Esophagus squamous epithelium (tissue), 5 donors: ENCODE measurements at places on chromosomes 1 and 21. TPM values are rescaled to one million over a fixed set of nuclear protein-coding genes. Genes with fewer than 3 reads are reported as not detected.

BCAR3 gene
- 9.4 TPM for total RNA-seq

RIMS3 gene
- 2.5 TPM for total RNA-seq

CYP4A11 gene
- 0.38 TPM for total RNA-seq

CSRP1 gene
- total RNA-seq, result 455 TPM

TM2D1 gene
- 44.0 TPM for total RNA-seq

PDPN gene
- total RNA-seq, result 18.3 TPM

PIGM gene
- 2.9 TPM for total RNA-seq

TRIM45 gene
- total RNA-seq, result 0.72 TPM

CASQ2 gene
- total RNA-seq, result 1.9 TPM

C4BPA gene
- total RNA-seq, result not detected

FCER1A gene
- 4.7 TPM for total RNA-seq

GJB5 gene
- total RNA-seq, result 98.8 TPM

DNA sequence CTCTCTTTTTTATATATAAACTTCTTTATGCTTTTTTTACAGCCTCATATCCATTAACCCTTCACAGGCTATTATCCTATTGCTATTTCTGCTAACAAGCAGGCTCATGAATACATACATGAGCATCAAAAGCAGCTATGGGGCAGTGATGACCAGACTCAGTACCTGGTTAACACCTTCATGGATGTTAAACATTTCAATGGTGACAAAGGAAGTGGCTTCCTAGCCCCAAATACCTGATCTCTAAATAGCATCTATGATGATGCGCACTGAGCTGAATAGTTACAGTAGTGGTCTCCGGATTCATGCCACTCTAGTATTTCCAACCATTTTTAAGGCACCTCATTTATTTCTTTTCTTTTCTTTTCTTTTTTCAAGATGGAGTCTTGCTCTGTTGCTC lies 101.1 kb downstream of the TM2D1 start:
- DNase-seq, result no peak

DNA sequence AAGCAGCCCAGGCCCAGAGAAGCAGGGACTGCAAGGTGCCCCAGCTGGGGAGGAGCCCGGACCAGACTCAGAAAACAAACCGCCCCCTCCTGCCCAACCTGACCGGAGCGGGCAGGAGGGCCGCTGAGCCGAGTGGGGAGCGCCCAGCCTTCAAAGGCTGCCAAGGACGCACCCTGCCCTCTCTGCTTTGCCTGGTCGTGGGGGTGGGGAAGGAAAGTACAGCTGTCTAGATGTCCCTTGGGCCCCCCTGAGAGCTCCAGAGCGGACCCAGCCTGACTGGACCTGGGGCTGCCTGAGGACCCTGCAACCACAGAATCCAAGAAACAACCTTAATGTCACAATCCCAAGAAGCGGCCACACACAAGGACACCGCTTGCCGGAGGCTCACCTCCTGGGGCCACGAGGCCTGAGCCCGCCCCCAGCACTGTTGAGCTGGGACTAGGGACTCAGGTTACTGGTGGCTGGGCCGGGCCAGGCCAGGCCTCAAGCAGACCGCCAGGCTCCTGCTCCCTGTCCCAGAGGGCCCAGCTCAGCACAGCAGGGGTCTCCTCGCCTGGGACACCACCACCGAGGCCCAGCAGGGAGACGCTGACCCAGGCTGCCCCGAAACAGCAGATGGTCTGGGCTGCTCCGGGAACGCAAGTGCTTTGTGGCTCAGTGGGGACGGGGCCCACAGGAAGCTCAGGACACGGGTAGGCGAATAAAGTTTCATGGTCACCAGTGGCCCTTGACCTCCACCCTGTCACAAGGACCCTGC lies 1.4 kb downstream of the DVL1 start:
- DNase-seq, result no peak

- no peak for DNase-seq
Observed at GRCh38 chr1:211918843-211919414, 88.4 kb upstream of the LPGAT1 start.

- DNase-seq, result no peak
Observed at GRCh38 chr1:118257946-118258345, 72.9 kb upstream of the SPAG17 start.

- DNase-seq, result no peak
Observed at GRCh38 chr1:203667616-203668015, 41.0 kb downstream of the ATP2B4 start.

DNA sequence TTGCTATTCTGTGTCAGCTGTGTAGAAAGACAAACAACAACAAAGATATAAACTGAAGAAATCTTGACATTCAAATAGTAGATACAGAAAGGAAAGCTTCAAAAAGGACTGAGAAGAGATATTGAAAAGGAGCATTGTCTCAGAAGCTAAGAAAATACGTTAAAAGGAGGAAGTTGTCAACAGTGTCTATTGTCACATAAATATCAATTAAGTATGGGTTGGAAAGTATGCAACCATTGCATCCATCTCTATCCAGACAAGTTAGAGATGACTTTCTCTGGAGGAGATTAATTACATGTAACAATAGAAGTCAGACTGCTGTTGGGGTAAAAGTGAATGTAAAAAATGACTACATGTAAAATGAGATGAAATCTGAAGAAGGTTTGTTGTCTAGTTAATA lies 29.7 kb upstream of the BRINP3 start:
- DNase-seq, result no peak

GRCh38 chr1:58824753-58825389 lies 41.0 kb upstream of the JUN start:
- DNase-seq, result no peak

GRCh38 chr1:41019353-41019745 lies 2.2 kb downstream of the SLFNL1 start:
- no peak for DNase-seq

- no peak for DNase-seq
Observed at GRCh38 chr1:48684381-48684780, 92.3 kb downstream of the BEND5 start.

DNA sequence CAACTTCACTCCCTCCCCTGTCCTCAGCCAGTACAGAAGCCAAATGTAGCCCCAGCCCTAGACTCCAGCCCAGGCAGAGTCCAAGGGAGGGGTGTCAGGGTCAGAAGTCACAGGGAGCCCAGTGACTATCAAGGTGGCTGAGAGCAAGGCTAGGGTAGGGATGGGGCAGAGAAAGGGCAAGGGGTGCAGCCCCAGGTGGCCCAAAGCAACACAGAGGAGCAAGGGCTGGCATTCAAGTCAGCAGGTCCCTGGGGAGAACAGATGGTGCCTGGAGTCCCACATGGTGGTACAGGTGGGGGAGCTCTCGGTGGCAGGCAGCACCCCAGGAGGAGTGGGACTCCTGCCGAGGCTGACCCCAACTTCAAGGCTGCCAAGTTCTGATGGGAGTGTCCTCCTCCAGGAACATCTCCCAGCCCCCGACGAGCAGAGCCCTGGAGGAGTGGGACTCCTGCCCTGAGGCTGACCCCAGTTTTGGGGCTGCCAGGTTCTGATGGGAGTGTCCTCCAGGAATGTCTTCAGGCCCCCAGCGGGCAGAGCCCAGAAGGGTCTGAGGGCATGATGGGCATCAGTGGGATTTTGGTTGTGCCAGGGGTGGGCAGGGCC lies 3.7 kb upstream of the DVL1 start:
- DNase-seq, result no peak

DNA sequence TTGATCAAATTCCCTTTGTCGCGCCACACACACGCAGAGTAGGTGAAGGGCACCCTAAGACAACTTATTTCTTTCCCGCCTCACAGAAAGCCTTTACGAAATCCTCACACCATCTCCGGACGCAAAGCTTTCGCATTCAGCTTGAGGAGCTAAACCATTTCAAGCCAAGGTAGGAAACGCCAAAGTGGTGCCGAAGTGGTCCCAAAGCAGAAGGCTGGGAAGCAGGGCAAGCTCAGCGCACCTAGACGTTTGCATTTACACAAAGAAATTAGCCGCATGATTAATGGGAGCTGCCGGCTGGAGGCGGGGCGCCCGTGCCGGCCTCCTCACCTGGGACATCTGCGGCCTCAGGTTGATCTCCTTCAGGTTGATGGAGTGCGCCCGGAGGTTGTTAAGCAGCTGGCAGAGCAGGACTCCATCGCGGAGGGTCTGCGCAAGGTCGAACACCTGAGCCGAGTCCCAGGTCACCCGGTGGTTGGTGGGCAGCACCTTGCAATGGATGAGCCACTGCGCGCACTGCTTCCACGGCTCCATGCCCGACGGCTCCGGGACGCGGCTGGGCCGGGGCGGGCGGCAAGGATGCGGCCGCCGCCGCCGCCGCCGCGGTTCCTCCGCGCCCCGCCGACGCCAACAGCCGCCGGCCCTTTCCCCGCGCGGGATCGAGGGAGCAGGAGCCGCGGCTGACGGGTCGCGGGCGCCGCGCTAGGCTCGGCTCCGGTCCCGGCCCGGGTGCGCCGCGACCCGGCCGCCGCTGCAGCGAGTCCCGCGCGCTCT lies 457 bp downstream of the VAV3 start:
- DNase-seq, result no peak

DNA sequence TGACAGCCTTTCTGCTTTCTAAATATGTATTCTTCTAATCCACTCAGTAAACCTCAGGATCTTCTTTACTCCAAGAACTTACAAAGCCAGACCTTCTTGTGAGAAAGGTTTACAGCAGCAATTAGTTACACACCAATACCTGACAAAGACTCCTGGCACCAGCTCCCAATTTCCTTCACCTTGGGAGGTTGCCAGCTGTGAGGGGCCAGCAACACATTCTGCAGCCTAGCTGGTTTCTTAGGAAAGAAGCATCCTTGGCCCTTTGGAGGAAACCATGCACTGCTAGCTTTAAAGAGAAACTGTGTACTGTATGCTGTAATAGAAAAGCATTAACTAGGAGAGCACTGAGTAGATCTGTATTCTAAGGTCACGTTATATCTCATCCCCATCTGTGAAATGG lies 10.8 kb downstream of the FYB2 start:
- no peak for DNase-seq

GRCh38 chr1:36829066-36829465 lies 205.2 kb downstream of the GRIK3 start:
- DNase-seq, result no peak

GRCh38 chr1:30852026-30852425 lies 56.5 kb downstream of the SDC3 start:
- DNase-seq, result no peak

GRCh38 chr21:15741510-15741909 lies 11.7 kb downstream of the USP25 start:
- DNase-seq, result no peak

- DNase-seq, result no peak
Observed at GRCh38 chr1:115658646-115659045, 16.9 kb downstream of the VANGL1 start.

DNA sequence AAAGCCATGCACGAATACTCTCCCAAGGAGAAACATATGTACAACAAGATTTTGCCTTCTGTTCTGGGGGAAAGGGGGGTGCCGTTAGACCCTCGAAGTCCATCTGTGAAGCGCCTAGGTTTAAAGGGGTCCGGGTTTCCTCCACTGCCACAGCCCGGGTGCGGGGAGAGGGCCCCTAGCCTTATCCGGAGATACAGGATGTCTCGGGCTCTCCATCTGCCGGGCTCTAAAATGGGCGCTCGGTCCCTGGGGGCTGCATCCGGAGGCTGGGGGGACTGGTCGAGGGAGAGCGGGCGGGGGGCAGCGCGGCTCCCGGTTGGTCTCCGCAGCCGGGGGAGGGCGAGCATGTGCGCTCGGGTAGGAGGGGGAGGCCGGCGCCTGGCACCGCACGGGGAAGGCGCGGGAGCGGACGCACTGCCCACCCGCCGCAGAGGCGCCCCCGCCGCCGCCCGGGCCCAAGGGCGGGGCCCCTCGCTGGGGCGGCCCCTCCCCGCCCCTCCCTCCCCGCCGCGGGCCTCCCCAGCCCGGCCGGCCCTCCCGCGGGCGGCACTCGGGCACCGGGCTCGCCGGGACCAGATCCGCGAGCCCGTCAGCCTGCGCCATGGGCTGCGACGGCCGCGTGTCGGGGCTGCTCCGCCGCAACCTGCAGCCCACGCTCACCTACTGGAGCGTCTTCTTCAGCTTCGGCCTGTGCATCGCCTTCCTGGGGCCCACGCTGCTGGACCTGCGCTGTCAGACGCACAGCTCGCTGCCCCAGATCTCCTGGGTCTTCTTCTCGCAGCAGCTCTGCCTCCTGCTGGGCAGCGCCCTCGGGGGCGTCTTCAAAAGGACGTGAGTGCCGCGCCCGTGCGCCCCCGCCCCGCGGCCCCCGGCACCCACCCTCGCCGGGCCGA lies 63.1 kb downstream of the ELK4 start:
- no peak for DNase-seq

DNA sequence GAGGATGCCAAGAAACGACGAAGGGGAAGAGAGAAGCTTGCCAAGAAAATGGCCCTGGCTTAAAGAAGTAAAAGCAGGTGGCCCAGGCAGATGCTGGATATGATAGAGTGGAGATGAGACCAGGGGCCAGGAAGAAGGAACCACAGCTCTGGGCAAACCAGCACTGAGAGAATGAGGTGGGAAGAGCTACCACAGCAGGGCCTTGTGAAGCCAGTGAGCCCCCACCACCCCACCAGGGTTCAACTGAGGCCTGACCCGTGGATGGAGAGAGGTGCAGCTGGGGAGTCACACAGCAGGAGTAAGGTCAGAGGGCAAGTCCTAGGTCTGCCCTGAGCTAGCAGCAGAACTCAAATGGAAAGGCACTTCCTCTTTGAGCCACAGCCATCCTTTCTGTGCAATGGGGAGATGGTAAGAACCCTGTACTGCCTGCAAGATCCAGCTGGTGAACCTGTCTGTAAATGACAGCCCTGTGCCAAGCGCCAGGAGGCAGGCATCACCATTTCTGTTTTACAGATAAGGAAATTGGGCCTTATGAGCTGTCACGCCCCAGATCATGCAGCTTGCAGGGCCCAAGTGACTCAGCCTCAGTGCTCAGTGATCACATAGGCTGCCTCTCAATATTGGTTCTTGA lies 8.5 kb downstream of the SH3BGRL3 start:
- no peak for DNase-seq

- no peak for DNase-seq
Observed at GRCh38 chr1:167790117-167790516, 68.3 kb downstream of the MPZL1 start.

DNA sequence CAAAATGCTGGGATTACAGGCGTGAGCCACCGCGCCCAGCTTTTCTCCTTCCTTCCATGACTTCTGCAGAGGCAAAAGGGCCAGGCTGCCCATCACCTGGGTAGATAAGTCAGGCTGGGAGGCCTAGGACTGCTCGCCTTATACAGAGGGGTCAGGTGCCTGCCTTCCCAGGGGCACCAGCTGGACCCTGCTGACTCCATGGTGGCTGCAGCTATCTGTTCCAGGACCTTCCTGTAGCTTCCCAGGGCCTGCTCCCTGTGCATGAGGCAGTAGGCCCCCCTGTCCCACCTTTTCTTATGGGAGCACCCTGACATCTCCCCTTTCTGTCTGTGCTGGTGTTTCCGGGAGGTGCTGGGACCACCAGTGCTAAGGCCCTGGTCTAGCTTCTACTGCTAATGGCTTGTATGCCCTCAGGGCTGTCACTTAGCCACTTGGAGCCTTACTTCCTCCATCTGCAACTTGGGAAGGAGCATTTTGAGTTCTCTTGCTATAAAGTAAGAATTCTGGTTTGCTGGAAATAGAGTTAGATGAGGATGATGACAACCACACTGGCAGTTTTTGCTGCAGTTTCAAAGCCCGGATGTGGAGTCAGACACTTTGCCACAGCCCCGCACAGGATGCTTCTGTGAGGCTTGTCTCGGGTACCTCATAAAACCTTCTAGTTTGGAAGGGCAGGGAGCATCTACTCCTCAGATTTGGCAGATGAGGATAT lies 14.4 kb downstream of the SOX13 start:
- DNase-seq, result no peak

GRCh38 chr1:79006564-79006963 lies at the start of gene ADGRL4:
Gene ADGRL4 (minus strand): TSS chr1:79006730. CDS start chr1:79006654, 76 bp downstream.
- no peak for DNase-seq
